ENCODE measurements at places on chromosomes 1 and 21.
A peak's percentile ranks its signal among the peaks of the same experiment; 100 is the strongest.

DNA sequence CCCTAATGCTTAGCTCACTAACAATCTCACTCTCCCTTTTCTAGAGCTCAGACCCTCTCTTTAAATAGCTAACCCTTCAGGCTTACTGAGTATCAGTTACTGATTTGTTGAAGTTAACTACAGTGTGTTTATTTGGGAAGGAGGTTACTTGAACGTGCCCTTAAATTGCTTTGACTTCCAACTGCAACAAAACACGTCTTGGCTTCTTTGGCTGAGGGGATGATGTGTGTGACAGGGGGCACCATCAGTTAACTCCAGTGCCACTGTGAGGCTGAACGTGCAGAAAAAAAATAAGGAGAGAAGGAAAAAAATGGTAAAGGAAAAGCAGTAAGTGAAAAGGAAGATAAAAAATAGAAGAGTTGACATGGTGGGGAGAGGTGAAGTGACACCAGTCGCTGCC is 75.1 kb upstream of the NRIP1 start:
- DNase-seq: no peak

GRCh38 chr21:40351006-40351405 is 483.8 kb downstream of the PCP4 start:
- DNase-seq: no peak

DNA sequence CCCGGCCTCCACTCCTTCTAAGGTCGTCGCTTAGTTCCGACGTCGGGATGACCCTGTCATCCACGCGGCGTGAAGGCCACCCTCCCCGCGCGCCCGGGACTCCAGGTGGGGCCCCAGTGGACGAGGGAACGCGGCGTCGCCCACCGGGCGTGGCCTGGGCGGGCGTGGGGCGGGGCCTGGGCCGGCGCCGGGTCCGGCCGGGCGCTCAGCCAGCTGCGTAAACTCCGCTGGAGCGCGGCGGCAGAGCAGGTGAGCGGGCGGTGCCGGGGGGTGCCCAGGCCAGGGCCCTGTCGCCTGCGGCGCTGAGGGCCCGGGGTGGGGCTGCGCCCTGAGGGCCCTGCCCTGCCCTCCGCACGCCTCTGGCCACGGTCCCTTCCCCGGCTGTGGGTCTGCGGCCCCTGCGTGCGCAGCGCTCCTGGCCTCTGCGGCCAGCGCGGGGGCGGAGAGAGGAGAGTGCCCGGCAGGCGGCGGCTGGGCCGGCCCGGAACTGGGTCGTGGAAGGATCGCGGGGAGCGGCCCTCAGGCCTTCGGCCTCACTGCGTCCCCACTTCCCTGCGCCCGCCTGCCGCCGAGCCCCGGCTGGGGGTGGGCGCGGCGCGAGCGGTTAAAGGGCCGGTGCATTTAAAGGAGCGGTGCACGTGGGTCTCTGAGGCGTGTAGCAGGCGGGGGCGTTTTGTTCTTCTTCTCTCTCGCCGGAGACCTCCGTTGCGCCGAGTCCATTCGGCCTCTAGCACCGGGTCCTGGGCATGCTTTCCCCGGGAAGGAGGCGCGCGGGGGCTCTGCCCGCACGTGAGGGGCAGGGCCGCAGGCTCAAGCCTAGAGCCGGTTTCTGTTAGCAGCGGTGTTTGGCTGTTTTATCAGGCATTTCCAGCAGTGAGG is at the start of gene PSEN2:
Gene PSEN2, plus strand, starts transcription at position 216 of the 879 bp plus-strand sequence. CDS start 11,292 bp downstream, outside the sequence.
- DNase-seq: peak; percentile 56

DNA sequence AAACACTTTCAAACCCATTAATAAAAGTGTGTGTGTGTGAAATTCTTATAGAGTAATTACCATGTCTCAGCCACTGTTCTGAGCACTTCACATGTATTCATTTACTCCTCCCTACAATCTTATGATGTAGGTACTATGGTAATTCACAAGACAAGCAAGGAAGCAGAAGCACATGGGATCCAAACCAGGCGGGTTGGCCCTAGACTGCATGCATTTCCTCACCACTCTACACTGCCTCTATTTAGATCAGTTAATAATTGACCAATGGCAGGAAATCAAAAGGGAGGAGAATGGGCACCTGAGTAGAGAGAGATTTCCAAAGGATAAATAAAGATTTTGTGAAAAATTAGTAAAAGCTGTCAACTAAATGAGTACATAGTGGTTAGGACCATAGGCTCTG is 15.7 kb downstream of the MAP3K21 start:
- DNase-seq: no peak

DNA sequence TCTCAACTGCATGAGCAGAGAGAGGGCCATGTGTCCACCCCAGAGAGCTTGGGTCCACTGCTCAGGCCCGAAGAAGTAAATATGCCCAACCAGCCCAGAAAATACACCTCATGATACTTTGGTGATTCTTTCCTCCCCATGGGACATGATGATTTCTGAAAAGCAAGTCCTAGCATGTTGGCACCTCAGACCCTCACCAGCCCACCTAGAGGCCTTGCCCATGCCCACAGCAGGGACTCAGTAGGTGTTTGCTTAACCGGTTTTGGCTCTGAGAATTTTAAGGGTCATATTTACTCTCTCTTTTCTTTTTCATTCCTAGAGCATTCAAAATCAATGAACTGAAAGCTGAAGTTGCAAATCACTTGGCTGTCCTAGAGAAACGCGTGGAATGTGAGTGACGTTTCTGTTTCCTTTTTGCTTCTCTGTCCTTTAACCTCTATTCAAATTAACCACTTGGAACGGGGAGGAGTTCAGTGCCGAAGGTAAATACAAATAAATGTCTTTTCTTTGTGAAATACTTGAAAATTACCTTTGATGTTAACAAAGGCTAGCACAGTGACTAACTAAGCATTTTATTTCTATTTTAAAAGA is 79.7 kb downstream of the PDE9A start:
- no peak for DNase-seq

- peak; percentile 46 for DNase-seq
Measured at GRCh38 chr1:33055210-33056008, 18.7 kb upstream of the AK2 start.

DNA sequence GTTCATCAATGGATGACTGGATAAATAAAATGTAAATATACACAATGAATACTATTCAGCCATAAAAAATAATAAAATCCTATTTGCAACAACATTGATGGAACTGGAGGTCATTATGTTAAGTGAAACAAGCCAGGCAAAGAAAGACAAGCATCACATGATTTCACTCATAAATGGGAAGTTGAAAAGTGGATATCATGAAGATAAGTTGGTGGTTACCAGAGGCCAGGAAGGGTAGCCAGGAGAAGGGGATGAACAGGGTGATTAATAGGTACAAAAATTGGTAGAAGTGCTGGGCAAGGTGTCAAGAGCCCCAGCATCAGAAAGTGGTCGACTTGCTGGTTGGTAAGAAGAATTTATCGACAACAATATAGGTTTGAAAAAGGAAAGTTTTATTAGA is 1.3 kb upstream of the PARK7 start:
- DNase-seq: no peak

- no peak for DNase-seq
Measured at GRCh38 chr1:85068846-85069245, 20.5 kb upstream of the MCOLN3 start.

GRCh38 chr1:62717483-62717882 is 29.3 kb upstream of the DOCK7 start:
- no peak for DNase-seq

DNA sequence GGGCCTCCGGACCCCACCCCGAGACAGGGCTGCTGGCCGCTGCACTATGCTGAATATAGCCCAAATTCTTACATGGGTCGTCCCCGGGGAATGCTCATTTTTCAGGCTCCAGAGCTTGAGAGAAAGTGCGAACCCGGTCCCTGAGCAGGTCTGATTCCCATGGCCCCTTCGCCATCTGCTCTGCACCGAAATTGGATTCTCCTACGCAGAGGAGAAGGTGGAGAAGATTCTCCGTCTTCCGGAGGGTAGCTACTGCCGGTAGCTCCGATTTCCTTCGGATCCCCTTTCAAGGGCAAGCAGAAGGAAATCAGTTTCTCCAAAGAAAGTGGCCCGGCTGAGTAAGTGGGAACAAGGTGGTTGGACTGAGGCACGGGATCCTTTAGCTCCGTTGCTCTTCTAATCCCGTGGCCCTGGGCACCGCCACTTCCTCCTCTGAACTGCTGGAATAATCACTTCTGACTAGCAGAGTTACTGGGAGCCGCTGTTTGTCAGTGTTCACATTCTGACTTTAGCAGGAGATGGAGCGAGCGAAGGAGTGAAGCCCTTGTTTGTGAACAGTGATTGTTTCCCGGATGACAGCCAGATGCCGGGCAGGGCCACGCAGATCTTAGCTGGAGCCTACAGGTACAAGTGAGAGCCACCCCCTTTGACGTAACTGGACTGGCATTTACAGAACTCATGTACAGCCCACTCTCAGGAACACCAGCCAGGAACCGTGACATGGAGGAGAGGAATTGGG is 1.1 kb upstream of the ZNF496 start:
- no peak for DNase-seq

DNA sequence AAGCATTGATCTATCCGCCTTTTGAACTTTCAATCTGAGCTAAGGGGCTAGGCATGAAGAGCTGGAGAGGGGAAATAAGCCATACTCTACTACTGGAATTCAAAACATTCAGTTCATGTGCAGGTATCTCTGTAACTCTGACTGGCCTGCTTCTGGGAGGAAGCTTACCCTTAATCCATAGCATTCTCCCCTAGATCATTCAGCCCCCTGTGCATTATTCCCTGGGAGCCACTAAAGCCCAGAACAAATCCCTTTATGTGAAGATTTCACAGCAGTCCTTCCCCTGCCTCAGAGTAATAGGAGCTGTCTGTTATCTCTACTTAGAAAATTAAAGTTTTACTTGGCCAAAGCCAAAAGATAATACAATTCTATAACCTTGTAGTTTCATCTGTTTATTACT is 300.7 kb downstream of the SEC16B start:
- DNase-seq: no peak

- DNase-seq: no peak
Measured at GRCh38 chr1:215807911-215808436, 240.9 kb downstream of the KCTD3 start.

DNA sequence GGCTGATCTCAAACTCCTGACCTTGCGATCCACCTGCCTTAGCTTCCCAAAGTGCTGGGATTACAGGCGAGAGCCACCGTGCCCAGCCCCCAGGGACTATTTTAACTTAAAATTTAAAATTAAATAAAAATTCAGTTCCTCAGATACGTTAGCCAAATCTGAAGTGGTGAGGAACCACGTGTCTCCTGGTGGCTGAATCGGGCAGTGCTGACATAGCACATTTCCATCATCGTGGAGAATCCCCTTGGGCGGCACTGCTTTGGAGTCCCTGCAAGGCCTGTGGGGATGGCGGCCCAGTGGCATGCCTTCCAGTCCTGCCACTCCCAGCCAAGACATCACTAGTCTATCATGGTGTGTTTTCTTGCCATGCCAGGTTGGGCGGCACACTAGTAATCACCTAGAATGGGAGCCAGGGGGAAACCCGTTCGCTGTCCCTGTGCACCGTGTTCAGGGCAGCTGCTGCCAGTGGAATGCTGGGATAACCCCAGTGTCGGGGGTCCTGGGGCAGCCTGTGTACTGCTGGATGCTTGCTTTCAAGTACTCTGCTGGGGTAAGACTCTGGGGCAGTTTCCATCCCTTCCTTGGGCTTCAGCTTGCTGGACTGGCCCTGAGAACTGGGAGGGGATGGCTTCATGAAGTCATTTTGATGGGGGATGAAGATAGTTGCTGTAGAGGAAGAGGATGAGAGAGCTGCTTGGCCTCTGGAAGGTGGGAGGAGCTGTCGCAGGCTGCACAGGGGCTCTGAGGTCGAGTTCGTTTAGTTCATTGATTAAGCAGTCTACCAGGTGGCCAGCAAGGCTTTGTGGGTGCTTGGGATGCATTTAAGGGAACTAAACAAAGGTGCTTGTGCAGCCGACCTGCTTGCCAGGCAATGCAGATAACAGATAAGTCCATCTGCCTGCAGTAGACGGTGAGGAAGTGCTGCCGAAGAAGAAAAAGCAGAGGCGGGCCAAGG is 4.6 kb downstream of the ZBTB48 start:
- no peak for DNase-seq

GRCh38 chr1:67013573-67013972 is 40.4 kb downstream of the SLC35D1 start:
- peak; percentile 6 for DNase-seq

Measured in CD4-positive, alpha-beta T cell treated with Interleukin-2 at 100 ng/mL for 4 hours (primary cell).